Upper lobe of right lung (tissue), 1 donor: ENCODE measurements at places on chromosomes 7 and 10. TPM values are rescaled to one million over a fixed set of nuclear protein-coding genes. Genes with fewer than 3 reads are reported as not detected.

MYH16 gene
- total RNA-seq: not detected

MBL2 gene
- total RNA-seq: not detected

HOXA1 gene
- total RNA-seq: 0.75 TPM

CLRN3 gene
- not detected for total RNA-seq

BLNK gene
- 8.8 TPM for total RNA-seq

SLC13A4 gene
- total RNA-seq: not detected

CNTNAP2 gene
- 0.41 TPM for total RNA-seq

WNT16 gene
- total RNA-seq: not detected

ZNF32 gene
- 32.3 TPM for total RNA-seq

SLC26A5 gene
- total RNA-seq: 1.9 TPM

MYL10 gene
- not detected for total RNA-seq

SFTPA1 gene
- 11,191 TPM for total RNA-seq

LIPJ gene
- total RNA-seq: not detected

GNGT1 gene
- not detected for total RNA-seq

ADRB1 gene
- 18.6 TPM for total RNA-seq

PLXNA4 gene
- 7.2 TPM for total RNA-seq

PAX4 gene
- not detected for total RNA-seq

INA gene
- total RNA-seq: not detected

PDZD7 gene
- total RNA-seq: 1.6 TPM
